ENCODE measurements at places on chromosomes 1 and 21.

GRCh38 chr1:228695015-228695955, 40.0 kb upstream of the RHOU start:
- DNase-seq, result no peak

DNA sequence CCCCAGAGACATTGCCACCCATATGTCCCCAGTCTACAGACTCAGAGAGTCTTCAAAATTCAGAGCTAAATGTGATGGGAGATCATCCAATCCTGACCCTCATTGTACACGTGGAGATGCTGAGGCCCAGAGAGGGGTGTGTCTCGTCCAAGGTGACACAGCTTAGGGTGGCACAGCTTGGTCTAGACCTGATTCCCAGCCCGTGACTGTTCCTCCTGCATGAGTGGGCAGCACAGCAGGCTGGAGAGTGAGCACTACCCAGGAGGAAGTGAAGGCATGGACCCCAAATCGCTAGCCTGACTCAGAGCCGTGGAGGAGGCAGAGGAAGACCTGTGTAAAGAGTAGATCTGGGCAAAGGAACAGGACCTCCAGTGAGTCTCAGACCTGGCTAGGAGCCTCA, 16.4 kb downstream of the S100A7 start:
- DNase-seq, result no peak

DNA sequence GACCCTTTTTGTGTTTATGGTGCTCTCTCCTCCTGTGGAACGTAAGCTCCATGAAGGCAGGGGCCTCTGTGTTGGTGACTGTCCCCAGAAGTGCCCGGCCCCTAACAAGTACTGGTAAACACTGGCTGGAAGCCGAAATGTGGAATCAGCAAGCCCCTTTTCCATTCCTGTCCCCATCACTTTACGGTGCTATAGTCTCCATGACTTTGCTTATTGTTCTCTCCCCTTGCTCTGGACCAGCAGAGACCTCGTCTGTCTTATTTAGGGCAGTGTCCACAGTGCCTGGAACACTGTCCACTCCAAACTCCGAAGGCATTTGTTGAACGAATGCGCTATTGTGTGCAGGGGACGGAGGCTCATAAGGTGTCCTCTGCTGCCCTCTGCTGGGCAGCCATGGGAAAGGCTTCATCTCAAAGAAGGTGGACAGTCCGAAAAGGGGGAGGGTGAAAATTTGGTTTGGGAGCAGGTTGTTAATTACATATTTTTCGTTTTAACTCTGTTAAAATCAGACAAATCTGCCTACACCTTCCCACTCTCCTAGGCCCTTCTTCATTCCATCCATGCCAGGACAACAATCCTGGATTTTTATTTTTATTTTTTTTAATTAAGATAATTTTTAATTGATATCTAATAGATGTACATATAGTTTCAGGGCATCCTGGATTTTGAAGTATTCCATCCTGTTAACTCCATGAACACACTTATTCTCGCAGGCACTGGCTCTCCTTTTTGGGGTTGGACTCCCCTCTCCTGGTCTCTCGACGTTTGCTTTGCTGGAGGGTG, 115.6 kb downstream of the PGBD5 start:
- DNase-seq, result peak; percentile 55

DNA sequence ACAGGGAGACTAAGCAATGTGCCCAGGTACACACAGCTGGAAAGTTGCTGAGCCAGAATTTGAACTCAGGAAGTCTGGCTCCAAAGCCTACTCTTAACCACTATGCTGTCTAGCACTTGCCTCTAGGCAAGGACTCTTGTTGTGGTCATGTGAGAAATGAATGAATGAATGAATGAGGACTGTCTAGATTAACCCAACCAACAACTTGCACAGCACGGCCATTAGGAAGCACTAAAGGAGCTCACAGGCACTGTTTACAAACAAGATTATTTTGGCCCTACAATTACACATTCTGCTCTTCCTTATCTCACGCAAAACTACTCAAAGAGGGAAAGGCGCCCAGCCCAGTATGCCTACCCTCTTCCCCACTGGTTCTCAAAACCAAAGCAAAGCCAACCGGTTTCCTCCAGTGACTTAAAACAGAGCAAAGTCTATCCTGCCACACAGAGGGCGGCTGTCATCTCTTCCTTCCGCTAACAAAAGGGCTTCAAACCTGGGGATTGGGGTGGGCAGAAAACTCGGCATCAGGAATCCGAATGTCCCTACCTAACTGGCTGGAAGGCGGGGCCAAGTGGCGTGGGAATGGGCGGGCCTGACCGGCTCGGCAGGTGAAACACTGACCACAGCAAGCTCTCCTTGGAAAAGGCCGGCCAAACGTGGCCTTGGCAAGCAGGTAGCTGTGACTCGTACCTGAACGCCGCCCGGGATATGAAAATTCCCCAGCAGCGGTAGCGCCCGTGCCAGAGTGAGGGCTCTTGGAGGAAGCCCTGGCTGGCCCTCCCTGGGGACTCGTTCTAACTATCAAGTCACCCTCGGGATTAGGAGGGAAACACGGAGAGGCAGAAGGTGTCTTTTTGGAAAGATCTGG, 948 bp downstream of the STK40 start:
- DNase-seq, result no peak

DNA sequence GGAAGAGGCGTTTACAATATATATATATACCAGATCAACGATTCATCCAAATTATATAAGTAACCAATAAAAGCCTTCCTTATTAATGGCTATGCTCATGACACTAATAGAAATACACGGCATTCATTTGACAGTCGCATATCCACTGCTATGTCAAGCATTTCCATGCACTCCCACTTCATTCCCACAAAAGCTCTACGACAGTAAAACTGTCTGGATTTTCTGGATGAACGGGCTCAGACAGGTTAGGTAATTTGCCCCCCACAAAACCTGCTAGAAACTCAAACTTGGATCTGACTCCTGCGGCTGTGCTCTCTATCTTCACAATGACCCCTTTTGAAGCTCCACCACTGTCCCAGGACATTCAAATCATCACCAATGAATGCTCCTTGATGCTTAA, 11.4 kb downstream of the DNAJC11 start:
- no peak for DNase-seq

Measured in hypothalamus (tissue), 51 donors.